ENCODE measurements at places on chromosomes 3 and 15.

DNA sequence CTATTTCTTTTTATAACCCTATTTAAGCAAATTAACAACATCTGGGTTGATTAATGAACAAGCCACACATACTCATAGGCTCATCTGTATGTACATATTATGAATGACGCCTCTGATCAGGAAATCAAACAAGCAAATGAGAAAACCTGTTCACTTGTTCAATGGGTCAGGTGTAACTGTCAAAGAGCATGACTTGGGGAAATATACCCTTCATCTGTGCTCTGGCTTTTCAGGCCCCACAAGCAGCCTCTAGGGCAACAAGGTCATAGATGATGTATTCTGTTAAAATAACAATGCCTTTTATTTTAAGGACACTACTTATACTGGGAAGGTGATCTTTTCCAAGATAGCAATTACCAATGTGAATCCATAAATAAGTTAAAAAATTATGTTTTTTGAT lies 102.0 kb downstream of the RBMS3 start:
- DNase-seq, result no peak

GRCh38 chr3:25547943-25548674 lies 116.6 kb downstream of the TOP2B start:
- no peak for DNase-seq

DNA sequence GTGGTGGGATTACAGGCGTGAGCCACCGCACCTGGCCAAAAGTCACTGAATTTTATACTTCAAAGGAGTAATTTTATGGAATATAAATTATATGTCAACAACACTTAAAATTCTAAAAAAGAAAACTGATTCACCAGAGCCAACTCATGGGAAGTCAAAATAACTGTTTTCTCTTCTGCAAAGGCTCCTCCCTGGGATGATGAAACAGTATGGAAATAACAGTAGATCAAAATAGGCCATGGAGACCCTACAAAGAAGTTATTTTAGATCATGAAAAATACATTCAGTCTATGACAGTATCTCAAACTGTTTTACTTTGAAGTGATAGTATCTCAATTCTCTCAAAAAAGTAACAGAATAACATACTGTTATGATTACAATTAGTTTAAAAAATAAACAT lies 102.7 kb downstream of the IGSF11 start:
- DNase-seq, result no peak

GRCh38 chr3:96991800-96992365 lies 177.5 kb downstream of the EPHA6 start:
- DNase-seq, result no peak

DNA sequence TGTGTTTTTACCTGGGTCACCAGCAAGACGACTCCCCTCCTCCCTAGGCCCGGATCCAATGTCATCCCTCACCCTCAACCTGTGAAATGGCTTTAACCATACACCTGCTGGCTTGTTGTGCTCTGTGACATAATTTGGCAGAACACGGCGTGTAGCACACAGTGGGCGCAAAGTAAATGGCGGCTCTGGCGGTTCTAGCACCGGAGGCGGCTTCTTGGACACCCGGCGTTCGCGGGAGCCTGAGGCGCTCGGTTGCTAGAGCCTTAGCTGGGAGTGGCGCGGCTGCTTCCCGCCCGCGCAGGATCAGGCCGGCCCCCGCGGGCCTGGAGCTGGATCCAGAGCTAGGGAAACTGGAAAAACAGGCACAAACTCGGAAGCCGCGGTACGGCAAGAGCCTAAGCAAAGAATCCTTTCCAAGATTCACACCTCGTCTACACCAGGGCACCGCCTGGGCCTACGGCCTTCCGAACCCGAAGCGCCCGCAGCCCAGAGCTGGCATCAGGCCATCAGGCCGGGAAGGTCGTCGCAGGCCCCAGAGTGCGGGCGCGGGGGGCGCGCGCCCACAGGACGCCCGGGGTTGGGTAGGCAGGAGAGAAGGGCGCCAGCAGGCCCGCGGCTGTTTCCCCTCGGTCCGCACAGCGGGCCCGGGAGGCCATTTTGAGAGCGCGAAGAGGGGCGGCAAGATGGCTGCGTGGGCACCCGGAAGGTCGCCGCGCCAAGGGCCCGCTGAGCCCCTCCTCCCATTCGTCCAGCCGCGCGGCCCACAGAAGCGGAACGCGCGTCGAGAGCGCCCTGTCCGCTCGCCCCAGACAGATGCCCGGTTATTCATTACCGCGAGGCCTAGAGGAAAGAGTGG lies 43.9 kb upstream of the POLG start:
- no peak for DNase-seq

GRCh38 chr3:976006-976405 lies 116.8 kb upstream of the CNTN6 start:
- no peak for DNase-seq

DNA sequence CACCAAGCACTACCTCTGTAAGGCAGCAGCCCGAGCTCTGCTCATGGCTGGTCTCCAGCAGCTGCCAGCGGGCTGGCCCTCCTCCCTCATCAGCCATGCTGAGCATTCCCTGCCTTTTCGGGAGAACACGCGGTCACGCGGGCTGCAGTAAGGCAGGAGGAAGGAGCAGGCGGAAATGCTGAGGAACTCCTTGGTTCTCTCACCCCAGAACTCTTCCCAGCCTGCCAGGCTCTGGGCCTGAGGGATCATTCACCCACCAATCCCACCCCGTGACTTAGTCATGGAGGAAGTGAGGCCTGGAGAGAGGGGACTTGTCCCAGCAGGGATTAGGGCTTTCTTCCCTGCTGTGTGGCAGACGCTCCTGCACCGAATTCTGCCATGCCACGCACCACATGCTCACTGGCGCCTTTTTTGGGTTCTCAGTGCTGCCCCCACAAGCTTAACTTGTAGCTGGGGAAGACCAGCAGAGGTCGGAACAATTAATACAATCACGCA lies 42.9 kb upstream of the RPL32 start:
- DNase-seq, result peak; percentile 55

- no peak for DNase-seq
Observed at GRCh38 chr15:92152983-92153382, 240.7 kb upstream of the ST8SIA2 start.

GRCh38 chr15:51252671-51253070 lies 85.7 kb downstream of the CYP19A1 start:
- DNase-seq, result no peak

- peak; percentile 88 for DNase-seq
Observed at GRCh38 chr15:30903497-30904187, at the start of gene FAN1. Gene FAN1, plus strand, starts transcription at chr15:30903915. Its CDS starts 749 bp downstream, at chr15:30904664.

DNA sequence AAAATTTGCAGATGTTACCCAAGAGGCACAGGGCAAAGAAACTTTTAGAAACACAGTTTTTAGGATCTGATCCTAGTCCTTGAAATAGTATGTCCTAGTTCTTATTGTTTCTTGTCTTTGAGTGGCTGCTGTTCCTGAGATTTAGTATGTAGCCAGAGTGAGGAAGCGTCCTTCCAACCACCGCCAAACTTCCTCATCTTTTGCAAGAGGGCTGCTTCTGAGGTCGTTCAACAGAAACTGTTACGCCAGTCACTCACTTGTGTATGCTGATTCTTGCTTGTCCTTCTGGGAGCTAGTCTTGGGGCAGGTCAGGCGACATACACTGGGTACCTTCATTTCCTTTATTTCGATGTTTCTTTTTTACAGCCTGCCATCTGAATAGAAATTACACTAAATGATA lies 577.3 kb upstream of the ZNF717 start:
- DNase-seq, result no peak

Data from left ventricle myocardium inferior (tissue), 1 donor.